ENCODE measurements at places on chromosomes 12 and 14. TPM values are rescaled to one million over a fixed set of nuclear protein-coding genes. Genes with fewer than 3 reads are reported as not detected.

Gene AQP6
- 0.31 TPM for total RNA-seq

Gene SLC17A8
- total RNA-seq, result 7.7 TPM

Gene KCNMB4
- 0.27 TPM for total RNA-seq

Gene KRT6B
- total RNA-seq, result not detected

Gene CLEC2A
- not detected for total RNA-seq

Gene TOMM20L
- total RNA-seq, result not detected

Gene KRT81
- not detected for total RNA-seq

Gene IL31
- not detected for total RNA-seq

Gene GALNT9
- 1.4 TPM for total RNA-seq

Gene PELI2
- 18.4 TPM for total RNA-seq

Gene GRIN2B
- total RNA-seq, result 0.24 TPM

Data from motor neuron (in vitro differentiated cells).